Brain (organoid and tissue), 16 donors: ENCODE measurements at places on chromosomes 4 and X.

GRCh38 chr4:80202190-80202711 lies 4.9 kb downstream of the PRDM8 start:
- peak; percentile 83 for DNase-seq

- no peak for DNase-seq
These were observed 90.7 kb downstream of the CORIN start for GRCh38 chr4:47747211-47747610.

DNA sequence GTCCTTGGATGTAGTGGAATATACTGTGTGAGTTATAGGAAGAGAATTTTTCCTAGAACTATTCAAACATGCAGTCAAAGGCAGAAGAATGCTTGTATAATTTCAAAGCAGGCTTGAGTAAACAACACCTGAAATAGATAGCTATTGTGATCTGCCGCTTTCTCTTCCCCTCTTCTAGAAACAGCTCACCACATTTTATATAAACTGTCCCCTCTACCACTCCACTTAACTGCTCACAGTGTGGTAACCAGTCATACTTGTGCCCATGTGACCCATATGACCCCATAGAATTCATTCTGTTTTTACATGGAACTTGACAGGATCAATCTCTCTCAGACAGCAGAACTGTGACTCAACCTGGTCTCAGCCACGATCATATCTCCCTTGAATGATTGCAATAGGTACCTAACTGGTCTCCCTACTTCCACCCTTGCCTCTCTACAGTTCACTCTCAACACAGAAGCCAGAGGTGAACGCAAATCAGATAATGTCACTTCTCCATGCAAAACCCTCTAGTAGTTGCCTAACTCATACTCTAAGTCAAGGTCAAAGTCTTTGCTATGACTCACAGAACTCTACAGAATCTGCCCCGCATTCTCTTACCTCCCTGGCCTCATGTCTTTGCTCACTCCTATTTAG lies 85.6 kb upstream of the EFHC2 start:
- DNase-seq, result no peak

- no peak for DNase-seq
These were observed 14.0 kb downstream of the SORCS2 start for GRCh38 chr4:7206385-7206784.

DNA sequence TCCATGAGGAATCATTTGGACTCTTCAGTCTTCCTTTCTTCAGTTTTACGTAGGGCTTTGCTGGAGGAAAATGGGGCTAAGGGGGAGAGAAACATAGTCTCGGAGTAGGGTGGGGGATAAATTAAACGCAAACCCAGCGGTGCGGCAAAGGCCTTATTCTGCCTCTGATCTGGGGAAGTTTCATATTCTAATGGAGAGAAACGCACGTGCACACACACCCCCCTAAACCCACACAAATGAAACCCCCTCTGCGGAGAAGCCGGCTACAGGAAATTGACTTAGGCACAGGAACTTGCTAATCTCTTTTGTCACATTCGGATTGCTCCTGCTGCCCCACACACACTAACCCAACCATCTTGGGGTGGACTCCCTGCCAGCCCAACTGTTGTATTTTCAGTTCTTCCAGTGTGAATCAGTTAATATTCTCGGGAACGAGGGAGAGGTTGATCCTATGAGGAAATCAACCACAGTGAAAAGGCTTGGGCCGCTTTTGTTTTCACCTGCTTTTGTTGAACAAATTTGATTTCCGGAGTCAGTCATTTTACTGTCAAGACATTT lies at the start of gene RHOH:
Gene RHOH (plus strand): TSS at position 308 of the 558 bp plus-strand sequence. CDS start 46,356 bp downstream, outside the sequence.
- peak; percentile 8 for DNase-seq

GRCh38 chrX:133454491-133454914 lies 39.2 kb upstream of the GPC4 start:
- no peak for DNase-seq

GRCh38 chr4:124738994-124739393 lies 26.5 kb upstream of the ANKRD50 start:
- DNase-seq, result no peak

- no peak for DNase-seq
These were observed 1.0 kb upstream of the SUV39H1 start for GRCh38 chrX:48695534-48695896.
